ENCODE measurements at places on chromosomes 16 and 17.

- no peak for DNase-seq
Measured at GRCh38 chr17:41653892-41654677, 29.7 kb upstream of the KRT17 start.

GRCh38 chr17:32192379-32192778 lies 50.1 kb downstream of the RHOT1 start:
- peak; percentile 21 for DNase-seq

GRCh38 chr16:10521681-10522274 lies 58.6 kb downstream of the EMP2 start:
- no peak for DNase-seq

DNA sequence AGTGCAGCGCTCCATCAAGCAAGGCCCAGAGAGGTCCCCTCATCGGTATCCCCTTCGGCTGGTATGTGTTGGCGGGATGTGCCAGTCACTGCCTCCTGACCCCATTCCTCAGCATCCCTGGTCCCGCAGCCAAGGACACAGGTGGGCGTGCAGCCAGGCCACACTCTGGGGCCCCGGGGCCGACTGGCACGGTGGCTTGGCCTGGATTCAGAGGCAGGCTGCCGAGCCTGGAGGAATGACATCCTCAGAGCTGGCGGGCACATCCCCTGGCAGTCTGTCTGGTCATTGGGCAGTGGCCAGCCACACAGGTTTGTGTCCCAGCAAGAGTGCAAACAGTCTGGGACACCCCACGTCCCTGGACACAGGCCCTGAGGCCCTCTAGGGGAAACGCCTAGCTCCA lies 111.1 kb downstream of the SDK2 start:
- no peak for DNase-seq

- DNase-seq, result no peak
Measured at GRCh38 chr17:15451680-15452079, 15.7 kb downstream of the CDRT4 start.

- DNase-seq, result no peak
Measured at GRCh38 chr16:47051031-47051430, 77.6 kb upstream of the DNAJA2 start.

GRCh38 chr17:76840443-76840767 lies 27.8 kb upstream of the MGAT5B start:
- no peak for DNase-seq

- DNase-seq, result no peak
Measured at GRCh38 chr16:11181242-11181898, 74.6 kb downstream of the SOCS1 start.

- no peak for DNase-seq
Measured at GRCh38 chr17:33874617-33875060, 380.4 kb upstream of the CCL2 start.

GRCh38 chr17:10119203-10120108 lies 79.0 kb downstream of the GAS7 start:
- peak; percentile 43 for DNase-seq

All from SW 1271 (cell line).